ENCODE measurements at places on chromosomes 4 and X.

GRCh38 chrX:28225513-28225912 lies 244.3 kb upstream of the DCAF8L1 start:
- no peak for DNase-seq

DNA sequence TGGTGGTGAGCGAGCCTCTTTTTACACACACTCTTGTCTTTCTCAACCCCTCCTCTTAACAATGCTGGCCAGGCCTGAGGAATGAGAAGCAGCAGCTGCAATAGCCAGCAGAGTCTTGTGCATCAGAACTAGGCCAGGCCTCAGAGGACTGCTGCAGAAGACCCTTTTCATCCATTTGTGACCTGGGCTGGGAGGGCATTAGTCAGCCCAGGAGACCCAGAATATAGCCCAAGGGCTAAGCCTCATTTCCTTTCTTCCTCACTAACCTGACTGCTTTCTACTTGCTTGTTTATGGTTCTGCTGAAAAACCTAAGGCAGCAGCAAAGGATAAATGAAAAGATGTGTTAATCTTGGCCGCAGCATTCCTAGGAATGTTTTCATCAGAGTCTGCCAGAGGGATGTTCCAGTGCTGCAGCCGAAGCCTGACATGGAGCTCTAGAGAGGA lies 254.7 kb upstream of the AR start:
- no peak for DNase-seq

DNA sequence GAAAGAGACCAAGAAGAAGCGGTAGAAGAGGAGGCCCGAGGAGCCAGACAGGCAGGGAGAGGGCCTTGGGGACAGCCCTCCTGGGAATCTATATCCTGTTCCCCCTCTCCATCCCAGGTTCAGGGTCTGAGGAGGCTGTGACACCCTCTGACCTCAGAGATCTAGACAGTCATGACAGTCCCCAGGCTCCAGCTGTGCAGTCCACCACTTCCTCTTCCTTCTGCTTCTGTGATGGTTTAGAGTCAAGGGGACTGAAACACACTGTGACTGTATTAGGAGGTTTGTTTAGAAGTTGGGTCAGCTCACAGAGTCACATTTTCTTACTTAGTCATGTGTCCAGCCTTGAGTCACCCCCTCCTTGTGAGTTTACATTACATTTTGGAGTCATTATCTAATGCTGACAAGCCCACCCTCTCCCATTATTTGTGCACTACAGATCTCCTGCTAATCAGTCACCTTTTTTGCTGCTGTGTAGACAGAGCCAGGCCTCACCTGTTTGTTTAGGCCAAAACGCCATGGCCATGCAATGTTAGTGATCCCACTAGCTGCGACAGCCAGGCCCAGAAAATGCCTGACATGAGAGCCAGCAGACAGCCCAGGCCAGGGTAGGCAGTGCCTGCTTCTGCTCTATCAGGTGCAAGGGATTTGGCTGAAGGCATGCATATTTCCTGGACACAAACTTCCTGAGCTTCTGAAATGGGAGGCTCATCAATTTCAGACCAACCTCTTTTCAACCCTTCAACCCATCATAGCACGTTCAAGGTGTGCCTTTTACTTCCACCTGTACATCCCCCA lies 26.0 kb downstream of the MANBA start:
- no peak for DNase-seq

DNA sequence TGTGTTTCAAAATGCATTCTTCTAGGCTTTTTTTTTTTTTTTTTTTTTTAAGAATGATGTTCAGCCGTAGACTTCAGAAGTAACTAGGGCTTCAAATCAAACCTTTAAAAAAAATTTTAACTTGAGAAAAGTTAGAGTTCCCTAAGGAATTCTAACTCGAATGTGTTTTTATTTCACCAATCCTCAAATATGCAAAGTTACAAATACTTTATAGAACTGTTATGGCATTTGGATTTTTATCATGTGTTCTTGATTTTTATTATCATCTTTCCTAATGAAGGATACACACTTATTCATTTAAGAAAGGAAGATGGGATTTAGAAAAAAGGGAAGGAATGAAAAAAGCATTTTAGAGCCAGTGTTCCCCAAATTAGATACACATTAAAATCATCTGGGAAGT lies 200.6 kb upstream of the LDB2 start:
- DNase-seq: no peak

DNA sequence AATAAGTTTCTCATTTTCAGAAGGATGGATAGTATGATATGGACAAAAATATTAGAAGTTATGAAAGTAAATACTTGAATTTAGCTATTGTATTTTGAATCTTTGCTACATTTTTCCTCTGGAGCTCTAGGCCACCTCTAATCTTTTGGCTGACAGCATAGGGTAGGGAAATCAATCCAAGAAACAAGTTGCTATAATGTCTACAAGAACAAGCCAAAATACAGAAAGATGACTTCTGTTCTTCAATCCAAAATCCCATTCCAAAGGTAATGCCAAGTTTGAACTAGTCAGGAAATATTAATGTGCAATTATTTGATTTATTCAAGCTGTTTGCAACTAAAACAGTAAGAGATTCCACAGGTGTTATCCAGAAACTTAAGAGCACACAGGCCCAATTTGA lies 1323.1 kb downstream of the ADGRL3 start:
- no peak for DNase-seq
